Fibroblast of lung (primary cell): ENCODE measurements at places on chromosomes 7 and 10. TPM values are rescaled to one million over a fixed set of nuclear protein-coding genes. Genes with fewer than 3 reads are reported as not detected.

Gene GPAM
- 17.0 and 19.3 TPM in 2 replicates for total RNA-seq

Gene GHRHR
- total RNA-seq, result not detected in 2 replicates

Gene LBX1
- under 0.01 TPM in 2 replicates for total RNA-seq

DNA sequence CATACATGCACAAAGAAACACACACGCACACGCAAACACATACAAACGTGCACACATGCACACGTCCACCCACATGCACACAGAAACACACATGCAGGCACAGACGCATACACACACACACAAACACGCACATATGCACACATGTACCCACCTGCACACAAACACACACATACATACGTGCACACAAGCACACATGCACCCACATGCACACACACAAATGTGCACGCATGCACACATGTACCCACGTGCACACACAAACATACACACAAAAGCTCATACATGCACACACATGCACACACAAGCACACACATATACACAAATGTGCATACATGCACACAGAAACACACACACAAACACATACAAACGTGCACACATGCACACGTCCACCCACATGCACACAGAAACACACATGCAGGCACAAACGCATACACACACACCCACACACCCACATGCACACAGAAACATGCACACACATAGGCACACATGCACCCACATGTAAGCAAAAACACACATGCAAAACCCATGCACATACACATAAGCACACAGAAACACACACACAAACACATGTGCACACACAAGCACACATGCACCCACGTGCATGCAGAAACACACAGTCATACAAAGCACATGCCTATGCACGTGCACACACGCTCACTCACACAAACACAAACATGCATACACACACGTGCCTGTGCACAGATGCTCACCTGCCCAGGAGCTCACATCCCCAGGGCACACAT is 44.8 kb downstream of the FOXL3 start:
- no peaks in the 10 kb centered on the region for H3K27me3 ChIP-seq
- H3K27ac ChIP-seq, result no peak overlapping the region
- no peak overlapping the region for H3K4me3 ChIP-seq
- no peaks in the 10 kb centered on the region for H3K4me1 ChIP-seq
- DNase-seq, result no peak

DNA sequence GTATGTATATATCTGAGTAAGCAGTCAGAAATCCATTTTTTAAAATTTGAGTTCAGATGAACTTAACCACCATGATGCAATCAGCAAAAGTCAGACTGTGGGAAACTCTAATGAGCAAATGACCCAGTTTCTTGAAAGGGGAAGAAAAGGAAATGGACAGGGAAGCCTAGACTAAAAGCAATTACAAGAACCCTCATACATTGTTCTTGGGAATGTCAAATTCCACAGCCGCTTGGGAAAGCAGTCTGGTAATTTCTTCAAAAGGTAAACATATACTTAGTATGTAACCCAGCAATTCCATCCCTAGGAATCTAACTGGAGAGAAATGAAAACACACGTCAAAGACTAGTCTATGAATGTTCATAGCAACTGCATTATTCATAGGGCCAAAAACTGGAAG is 16.4 kb upstream of the FOXK1 start:
- H3K4me1 ChIP-seq, result peaks cover 16% of the 10 kb centered on the region
- H3K27me3 ChIP-seq, result no peaks in the 10 kb centered on the region
- DNase-seq, result peak; percentile 97

DNA sequence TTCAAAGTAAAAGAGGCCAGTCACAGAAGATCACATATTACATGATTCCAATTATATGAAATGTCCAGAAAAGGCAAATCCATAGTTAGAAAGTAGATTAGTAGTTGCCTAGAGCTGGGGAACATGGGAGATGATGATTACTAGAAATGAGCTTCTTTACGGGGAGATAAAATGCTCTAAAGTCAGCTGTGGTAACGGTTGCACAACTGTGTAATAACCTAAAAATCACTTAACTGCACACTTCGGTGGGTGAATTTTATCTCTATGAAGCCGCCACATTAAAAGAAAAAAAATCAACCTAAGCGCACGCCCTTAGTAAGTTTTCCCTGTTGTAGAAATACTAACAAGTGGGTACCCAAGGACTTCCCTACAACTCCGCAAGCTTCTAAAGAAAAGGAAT is 15.9 kb downstream of the XRCC2 start:
- H3K27ac ChIP-seq, result no peak overlapping the region
- no peak overlapping the region for H3K4me3 ChIP-seq
- H3K36me3 ChIP-seq, result no peaks in the 10 kb centered on the region
- no peaks in the 10 kb centered on the region for H3K4me1 ChIP-seq

DNA sequence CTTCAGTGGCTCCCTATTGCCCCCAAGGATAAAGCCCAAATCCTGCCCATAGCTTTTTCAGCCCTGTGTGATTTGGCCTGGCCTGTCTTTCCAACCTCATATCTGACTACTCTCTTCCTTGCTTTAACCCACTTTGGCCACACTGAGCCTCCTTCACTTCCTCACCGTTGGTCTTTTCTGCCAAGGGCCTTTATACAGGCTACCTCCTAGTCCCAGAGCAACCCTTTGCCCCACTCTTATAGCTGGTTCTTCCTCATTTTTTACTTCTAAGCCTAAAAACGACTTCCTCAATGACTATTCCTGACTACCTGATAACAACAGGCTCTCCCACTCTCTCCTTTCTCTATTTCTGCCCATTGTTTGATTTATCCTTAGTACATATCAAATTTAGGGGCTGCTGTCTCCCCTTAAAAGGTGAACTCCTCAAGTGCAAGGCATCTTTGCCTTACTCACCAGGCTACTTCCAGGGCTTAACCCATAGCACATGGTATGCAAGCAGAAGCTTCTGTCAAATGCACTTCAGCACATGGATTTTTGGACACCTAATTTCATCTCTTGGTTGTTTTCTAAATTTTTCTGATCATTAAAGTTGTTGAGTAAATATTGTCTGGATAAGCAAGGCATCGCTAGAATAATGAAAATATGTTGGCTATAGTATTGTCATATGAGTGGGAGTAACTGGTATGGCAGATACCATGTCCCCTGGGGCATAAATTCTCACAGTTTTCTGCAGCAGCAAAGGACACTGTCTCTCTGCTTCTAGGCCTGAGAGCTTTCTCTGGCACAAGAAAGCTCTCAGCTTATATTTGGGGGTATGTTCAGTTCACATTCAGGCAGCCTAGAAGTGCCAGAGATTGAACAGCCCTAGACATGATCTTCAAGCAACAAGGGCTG is 201.5 kb upstream of the GPR26 start:
- no peaks in the 10 kb centered on the region for H3K36me3 ChIP-seq
- no peak for DNase-seq
- no peaks in the 10 kb centered on the region for H3K4me1 ChIP-seq
- no peak overlapping the region for H3K4me3 ChIP-seq
- H3K27me3 ChIP-seq, result no peaks in the 10 kb centered on the region
- H3K27ac ChIP-seq, result no peak overlapping the region
